ENCODE measurements at places on chromosomes 11 and 22. TPM values are rescaled to one million over a fixed set of nuclear protein-coding genes. Genes with fewer than 3 reads are reported as not detected.

Gene PHRF1
- 20.8 TPM for total RNA-seq

- no peak for DNase-seq
Measured at GRCh38 chr11:79159657-79160450, 281.0 kb downstream of the TENM4 start.

GRCh38 chr11:111942829-111943228 is 5.7 kb downstream of the DIXDC1 start:
- DNase-seq, result no peak

Gene WNT11
- total RNA-seq, result 59.3 TPM

GRCh38 chr11:117394221-117394925 is 66.7 kb downstream of the CEP164 start:
- DNase-seq, result peak; percentile 68

Gene GUCY1A2
- total RNA-seq, result 34.1 TPM

- DNase-seq, result peak; percentile 50
Measured at GRCh38 chr11:64510759-64511158, 80.3 kb upstream of the SLC22A12 start.

Gene C22orf15
- total RNA-seq, result not detected

- no peak for DNase-seq
Measured at GRCh38 chr11:99015634-99016454, 4.9 kb upstream of the CNTN5 start.

DNA sequence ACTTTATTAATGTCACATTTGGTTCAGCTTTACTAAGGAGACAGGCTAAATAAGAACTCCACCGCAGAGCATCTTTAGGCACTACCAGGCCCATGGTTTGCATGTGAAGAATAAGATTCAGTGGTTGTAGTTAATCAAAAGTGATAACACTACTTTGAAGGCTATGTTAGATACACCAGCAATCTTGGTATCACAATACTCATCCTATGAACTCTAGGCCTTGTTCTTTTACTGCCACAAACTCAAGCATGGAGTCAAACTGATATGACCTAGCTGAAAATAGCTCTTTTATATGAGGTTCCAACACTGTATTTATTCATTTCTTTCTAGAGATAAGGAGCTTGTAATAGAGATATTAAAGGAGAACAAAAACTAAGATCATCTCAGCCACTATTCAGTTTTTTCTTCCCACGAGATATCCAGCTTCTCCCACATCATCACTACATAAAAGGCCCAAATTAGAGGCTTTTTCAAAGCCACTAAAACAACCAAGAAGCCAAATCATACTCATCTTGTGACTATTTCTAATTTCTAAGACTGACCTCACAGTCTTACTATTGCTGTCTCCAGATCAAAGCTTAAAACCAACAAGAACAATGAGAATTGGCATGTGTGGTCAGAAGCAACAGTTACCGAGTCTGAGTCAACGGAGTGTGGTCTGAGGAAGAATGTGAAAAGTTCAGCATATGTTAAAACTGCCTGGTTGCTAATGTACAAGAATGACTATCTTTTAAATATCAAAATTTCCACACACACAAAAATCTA is 25.1 kb upstream of the GUCY1A2 start:
- no peak for DNase-seq

Gene LRRN4CL
- total RNA-seq, result 14.8 TPM

GRCh38 chr22:48782811-48783511 is 1044.7 kb downstream of the BRD1 start:
- peak; percentile 44 for DNase-seq

DNA sequence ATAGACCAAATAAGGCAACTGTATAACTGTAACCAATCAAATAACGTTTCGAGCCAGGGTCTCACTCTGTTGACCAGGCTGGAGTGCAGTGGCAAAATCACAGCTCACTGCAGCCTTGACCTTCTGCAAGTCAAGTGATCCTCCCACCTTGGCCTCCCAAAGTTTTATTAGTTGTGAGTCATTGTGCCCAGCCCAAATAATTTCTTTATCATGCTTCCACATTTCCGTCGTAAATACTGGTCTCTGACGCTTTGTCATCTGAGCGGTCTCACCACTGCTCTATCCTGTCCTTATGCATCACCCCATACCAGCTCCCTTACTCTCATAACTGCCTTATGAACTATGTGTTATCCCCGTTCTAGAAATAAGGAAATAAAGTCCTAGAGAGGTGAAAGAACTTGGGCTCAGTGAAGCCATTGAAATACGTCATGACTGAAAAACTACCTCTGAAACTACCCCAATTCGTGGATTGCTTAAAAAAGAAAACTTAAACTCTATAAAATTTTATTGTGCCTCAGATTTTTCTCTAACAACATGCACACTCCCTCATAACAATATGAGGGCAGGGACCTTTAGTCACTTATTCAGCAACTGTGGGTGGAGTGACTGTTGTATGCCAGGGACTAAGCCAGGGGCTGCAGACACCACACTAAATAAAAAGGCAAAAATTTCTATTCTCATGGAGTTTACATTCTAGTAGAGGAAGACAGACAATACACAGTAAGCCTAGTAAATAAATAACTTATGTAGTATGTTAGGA is 15.8 kb upstream of the RTN4RL2 start:
- DNase-seq, result no peak

Gene FAT3
- 38.6 TPM for total RNA-seq

DNA sequence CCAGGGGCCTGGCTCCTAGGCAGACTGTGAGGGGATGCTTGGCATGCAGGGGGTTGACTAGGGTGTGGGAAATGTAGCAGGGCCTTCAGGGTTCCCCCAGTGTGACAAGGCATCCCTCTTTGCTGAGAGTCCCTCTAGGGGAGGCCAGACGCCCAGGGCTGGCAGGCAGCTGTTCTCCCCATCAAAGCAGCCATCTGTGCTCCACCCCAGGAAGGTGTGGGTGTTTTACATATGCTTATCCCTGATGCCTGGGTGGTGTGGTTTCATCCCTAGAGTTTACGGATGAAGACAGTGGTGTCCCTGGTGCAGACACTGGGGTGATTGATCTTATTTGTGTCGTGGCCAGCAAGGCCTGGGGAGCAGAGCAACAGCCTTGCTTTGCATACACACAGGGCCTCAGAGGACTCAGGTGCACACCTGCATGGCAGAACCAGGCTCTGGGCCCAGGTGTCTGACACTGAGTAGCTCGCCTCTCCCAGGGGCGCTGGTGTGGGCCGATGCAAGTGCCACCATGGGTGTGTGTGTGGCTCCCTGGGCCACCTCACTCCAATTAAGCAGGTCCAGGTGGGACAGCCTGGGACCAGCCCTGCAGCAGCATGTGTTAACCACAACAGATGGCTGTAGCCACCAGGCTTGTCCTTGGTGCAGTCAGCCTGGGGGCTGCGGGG is 74.2 kb downstream of the MED15 start:
- DNase-seq, result no peak

DNA sequence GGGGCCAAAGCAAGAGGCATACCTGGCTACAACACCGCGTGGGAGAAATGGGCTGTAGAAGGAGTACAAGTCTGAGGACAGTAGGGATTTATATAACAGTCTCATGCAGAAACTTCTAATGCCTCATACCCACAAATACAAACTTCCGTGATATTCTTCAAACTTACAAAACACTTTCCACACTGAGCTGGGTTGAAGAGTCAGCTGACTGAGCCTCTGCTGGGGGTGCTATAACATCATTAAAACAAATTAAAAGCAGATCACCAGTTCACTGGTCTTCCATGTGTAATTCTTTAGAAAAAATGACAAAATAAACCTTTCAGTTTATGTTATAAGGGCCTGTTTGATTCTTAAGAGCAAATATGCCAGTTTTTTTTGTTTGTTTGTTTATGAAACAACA is 92.0 kb downstream of the MUC15 start:
- DNase-seq, result no peak

GRCh38 chr11:130125638-130126037 is 33.9 kb upstream of the ST14 start:
- no peak for DNase-seq

DNA sequence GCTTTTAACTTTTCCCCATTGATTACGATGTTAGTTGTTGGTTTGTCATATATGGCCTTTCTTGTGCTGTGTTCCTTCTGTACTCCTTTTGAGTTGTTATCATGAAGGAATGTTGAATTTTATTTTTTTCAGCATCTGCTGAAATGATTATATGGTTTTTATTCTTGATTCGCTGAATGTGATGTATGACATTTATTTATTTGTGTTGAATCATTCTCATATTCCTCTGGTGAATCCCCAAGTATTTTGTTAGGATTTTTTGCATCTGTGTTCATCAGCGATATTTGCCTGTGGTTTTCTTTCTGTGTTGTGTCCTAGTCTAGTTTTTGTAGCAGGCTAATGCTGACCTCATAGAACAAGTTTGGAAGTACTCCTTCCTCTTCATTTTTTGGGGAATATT is 78.2 kb downstream of the GGT1 start:
- no peak for DNase-seq

DNA sequence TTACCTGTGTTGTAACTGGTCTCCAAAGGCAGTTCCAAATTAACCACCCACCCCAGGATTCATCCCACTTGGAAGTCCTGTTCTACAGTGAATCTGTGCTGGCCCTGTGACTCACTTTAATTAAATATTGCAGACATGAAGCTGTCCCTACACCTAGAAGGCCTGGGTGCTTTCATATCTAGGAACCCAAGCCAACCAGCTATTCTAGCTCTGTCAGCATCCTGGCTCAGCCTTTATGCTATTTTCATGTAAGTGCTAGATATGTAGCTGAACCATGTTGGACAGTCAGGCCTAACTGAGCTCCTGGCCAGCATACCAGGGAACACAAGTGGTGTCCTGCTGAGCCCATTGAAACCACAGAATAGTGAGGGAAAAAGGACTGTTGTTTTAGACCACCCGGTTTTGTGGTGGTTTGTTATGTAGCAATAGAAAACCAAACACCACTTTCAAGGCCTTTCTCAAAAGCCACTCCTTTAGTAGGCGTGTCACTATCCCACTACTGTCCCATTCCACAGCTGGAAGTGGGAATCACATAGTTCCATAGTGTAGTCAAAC is 30.3 kb downstream of the CNTF start:
- no peak for DNase-seq
